ENCODE measurements at places on chromosomes 11 and 22.

DNA sequence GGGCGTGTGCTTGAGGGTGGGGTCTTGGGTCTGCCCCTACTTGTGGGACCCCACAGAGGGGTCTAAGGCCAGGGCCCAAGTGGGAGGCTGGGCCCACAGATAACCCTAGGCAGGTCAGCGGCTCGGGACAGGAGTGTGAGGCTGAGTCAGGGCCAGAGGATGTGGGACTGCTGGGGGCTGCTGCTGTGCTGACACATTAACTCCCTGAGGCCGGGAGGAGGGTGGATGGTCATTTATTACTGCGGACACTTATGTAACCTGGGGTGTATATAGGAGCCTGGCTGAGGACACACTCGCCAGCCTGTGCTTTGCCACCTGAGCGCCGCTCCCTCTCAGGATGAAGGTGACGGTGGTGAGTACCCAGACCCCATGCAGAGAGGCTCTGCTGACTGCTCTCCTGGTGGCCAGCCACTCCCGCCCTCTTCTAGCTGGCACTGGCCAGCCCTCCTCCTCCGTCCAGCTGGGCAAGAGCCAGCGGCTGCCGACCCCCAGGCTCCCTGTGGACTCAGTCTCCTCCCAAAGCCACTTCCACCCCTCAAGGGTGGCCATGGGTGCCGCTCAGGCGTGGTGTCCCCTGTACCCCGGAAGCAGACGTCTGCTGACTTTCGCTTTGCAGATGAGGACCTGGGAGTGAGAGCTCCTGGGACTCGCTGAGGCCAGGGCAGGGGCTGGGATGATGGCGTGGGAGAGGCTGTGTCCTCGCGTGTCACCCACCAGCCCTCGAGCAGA lies at the start of gene MIOX:
TSS of gene MIOX (plus strand) at position 299 of the 729 bp plus-strand sequence. CDS start at position 338, 39 bp downstream.
- no peak for DNase-seq

DNA sequence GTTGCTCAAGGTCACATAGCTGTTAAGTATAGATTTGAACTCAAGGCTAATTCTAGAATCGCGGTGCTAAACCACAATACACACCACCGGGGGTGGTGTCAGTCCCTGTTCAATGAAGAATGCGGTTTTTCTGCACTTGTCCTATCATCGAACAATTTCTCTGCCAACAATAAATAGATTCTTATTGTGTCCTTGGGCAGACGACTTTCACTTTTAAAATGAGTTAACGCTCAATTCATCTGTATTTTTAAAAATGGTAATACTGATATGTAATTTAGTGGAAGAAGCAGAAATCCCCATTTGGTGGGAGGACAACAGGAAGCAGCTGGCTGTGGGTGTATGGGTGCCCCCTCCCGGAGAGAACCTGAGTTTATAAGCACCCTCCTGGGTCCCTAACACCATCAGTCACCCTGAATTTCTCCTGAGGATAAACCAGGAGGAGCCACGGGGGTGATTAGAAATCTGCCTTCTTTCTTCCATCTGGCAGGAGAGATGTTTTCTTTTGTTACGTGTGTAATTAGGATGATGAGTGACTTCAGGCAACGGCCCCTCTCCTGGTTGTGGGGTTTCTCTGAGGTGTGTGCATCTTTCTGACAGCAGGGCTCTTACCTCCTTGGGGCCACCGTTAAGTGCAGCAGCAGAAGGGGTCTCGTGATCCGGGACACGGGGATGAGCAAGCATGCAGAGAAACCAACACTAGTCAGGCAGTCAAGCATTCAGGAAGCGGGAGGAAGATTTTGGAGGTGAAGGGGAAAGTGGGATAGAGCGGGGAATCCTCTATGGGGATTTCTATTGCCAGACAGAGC lies 87.7 kb downstream of the GRAMD1B start:
- no peak for DNase-seq

DNA sequence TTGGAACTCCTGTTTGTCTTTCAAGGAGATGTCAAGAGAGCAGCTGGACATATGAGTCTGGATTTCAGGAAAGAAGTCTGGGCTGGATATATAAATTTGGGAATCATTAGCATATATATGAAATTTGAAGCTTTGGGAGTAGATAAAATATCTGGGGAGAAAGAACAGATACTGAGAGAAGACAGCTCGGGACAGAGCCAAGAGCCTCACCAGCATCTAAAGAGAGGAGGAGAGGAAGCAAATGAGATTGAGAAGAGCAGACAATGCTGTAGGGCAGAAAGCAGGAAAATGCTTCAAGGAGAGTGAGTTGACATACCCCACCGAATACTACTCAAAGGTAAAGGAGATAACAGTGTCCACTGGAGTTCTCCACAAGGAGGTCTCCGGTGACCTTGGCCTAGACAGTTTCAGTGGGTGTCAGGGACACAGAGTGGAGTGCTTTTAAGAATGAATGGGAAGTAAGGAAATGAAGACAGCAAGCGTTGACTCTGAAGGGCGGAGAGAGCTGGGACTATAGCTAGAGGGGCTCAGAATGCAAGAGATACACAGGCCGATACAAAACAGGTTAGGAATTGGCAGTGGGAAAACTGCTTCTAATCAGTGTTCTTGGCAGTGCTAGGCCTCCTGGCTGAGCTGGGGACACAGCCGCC lies 862 bp downstream of the APBB1 start:
- DNase-seq, result no peak

DNA sequence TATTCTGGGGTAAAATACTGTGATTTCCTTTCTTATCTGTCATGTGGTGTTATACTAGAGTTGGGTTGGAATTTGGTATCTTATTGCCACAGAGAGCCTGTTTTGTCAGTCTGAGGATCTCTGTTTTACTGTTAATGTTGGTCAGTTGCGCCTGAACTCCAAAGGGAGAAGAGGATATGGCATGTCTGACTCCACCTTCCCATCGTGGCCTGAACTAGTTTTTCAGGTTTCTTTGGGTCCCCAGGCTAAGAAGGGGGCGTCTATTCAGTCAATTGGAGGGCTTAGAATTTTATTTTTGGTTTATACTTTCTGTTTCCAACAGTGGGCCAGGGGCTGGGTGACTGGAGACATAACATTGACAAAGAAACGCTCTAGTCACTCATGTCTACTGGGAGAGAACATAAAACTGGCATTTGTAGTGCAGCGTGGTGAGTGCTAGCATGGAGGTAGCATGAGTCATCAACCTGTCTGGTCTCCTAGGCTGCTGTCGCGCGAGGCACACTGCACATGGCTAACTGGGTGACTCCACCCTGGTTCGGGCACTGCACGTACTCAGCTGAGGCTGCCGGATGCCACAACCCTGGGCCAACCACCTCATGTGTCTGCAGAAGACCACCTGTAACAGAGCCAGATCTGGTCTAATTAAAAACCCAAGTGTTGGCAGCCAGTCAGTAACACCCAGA lies 120.1 kb upstream of the OR9Q1 start:
- DNase-seq, result peak; percentile 75

DNA sequence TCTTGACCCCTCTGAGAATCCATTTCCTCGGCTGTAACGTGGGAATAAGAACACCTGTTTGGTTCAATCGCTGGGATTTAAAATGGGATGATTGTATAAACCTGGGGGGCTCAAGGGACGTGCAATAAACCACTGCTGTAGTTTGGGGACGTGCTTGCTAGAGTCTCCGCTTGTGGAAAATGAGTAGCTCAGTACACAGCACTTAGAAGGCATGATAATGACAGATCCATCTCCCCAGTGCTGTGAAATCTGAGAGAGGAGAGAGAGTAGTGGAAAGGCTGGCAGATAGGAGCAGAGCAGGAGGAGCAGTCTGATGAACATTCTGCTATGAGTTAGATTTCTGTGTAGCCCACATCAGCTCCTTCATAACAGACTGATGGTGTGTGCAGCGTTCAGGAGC lies 256.5 kb downstream of the MN1 start:
- no peak for DNase-seq

DNA sequence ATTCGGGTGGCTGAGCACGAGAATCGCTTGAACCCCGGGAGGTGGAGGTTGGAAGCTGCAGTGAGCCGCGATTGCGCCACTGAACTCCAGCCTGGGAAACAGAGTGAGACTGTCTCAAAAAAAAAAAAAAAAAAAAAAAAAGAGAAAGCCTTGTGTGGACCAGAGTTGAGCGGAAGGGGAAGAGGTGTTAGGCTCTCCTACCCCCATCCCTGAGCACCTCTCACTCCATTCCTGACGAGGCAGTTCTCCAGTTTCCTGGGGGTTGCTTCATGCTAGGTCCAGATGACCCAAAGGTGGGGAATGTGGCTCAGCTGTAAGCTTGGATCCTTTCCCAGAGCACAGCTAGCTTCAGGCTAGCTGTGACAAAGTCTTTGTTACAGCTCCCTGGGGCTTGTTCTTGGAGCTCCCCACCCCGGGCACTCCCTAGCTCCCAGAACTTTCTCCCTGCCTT lies 8.8 kb upstream of the DNAL4 start:
- DNase-seq, result peak; percentile 11

- DNase-seq, result no peak
Measured at GRCh38 chr11:34348919-34349318, 8.9 kb downstream of the ABTB2 start.

DNA sequence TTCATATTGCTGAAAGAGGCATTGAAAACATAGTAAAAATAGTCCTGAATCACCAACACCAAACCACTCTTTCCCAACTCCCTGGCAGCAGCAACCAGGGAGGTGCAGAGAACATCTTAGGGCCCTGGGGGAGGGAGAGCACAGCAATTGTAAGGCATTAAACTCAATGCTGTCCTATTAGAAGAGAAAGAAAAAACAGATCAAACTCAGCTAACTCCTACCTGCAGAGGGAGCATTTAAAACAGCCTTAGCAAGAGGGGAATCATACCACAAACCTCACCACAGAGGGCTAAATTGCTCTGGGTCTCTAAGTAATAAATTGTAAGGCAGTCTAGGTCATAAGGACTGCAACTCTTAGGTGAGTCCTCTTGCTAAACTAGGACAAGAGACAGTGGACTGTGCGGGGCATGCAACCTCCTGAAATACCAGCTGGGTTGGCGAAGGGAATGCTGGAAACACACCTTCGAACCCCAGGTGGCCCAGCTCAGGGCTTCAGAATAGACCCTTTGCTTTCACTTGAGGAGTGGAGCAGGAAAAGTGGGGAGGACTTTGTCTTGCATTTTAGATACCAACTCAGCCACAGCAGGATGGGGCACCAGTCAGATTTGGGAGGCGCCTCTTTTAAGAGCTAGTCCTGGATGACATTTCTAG lies 697.1 kb upstream of the FAT3 start:
- DNase-seq, result no peak

- DNase-seq, result no peak
Measured at GRCh38 chr22:25602916-25603315, 38.4 kb downstream of the GRK3 start.

DNA sequence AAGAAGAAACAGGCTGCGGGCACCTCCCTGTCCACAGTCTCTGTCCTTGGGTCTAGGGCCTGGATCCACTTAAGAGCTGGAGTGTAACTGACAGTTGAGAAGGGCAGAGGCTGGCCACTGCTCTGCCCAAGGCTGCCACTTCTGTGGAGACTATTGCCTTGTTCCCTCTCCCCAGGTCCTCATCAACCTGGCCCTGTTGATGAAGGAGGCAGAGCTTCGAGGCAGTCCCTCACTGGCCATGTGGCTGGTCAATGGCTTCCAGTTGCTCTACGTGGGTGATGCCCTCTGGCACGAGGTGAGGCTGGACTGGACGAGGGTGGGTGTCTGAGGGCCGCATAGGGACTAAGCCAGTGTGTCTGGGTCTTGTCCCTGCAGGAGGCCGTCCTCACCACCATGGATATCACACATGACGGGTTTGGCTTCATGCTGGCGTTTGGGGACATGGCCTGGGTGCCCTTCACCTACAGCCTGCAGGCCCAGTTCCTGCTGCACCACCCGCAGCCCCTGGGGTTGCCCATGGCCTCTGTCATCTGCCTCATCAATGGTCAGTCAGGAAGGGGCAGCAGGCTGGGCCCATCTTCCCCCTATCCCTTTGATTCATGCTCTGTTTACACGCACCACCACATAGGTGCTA lies 2.8 kb downstream of the ZNHIT2 start:
- no peak for DNase-seq

All from common myeloid progenitor, CD34-positive (primary cell).